Midbrain (tissue), 1 donor: ENCODE measurements at places on chromosomes 1 and 21.
A peak's percentile ranks its signal among the peaks of the same experiment; 100 is the strongest.

DNA sequence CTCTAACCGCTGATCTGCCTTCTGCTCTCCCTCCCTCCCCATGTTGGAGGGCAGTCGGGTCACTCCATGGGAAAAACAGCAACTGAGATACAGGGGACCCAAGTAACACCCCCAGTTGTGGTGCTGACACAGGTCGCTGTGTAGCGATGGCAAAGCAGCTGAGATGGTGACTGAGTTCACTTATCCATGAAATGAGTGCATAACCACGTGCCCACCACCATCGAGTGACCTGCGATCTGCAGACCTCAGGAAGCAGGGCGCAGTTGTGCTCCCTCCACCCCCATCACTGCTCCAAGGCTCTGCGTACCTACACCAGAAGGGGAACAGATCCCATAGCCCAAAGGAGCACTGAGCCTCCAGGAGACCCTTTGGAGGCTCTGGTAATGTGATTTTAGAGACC is 31.1 kb downstream of the KCNN3 start:
- no peak for DNase-seq

DNA sequence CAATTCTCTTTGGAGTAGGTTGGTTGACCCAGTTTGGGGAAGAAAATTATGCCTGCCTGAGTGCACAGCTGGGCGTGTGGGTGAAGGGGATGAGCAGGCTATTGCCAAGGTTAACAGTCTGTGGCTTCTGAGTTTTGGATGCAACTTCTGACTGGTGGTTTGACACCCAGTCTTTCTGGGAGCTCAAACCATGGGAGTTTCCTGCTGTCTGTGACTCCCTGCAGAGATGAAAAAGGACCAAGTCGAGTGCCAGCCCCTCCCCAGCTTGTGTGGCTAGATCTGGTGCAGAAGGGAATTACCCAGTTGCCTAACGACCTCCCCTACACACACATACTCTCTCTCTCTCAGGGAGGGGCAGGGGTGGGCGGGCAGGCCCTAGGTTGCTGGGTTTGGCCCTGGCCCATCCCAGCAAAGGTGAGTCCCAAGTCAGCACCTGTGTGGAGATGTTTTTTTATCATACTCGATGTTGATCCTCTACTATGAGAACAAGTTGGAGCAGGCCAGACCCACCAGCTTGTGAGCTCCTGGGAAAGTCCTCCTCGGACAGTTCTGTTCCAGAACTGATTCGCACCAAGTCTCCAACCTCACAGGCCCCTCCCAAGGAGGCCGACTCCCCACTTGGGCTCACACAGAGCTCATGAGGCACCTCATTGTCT is 28.2 kb downstream of the PKP1 start:
- DNase-seq: no peak

- no peak for DNase-seq
These were observed 106.6 kb downstream of the OMA1 start for GRCh38 chr1:58439946-58440345.

- DNase-seq: peak; percentile 2
These were observed 43.1 kb upstream of the IGSF3 start for GRCh38 chr1:116710420-116711262.
